ENCODE measurements at places on chromosomes 5 and 9. TPM values are rescaled to one million over a fixed set of nuclear protein-coding genes. Genes with fewer than 3 reads are reported as not detected.

DNA sequence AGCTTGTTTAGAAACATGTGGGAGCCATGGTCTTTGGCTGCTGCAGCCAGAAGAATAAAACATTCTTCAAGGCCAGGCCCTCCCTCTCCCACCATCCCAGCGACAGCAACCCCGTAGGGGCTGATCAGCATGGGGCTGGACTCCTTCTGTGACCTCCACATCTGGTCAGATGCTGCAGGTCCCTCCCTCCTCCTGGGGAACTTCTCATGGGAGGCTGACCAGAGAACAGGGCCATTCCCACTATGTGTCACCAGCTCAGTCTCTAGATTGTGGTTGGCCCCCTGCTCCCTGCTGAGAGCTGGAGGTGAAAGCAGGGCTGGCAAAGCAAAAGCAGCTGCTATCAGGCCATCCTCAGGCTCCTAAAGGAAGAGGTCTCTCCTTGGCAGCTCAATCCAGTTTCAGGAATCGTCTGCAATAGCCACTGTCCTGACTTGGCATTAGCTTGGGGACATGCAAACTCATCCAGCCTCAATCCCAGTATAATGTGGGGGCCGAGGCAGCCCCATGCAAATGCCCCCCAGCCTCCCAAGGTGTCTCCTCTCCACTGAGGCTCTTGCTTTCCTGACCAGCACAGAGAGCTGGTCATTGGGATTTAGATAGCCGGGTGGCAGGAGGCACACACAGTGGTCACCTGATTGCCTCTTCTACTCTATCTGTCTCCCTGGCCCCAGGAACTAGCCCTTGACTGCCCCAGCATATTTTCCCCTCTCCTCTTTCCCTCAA is 81.5 kb downstream of the NRG2 start:
- DNase-seq: no peak

GRCh38 chr5:61262080-61262479 is 70.0 kb upstream of the ZSWIM6 start:
- DNase-seq: no peak

- peak; percentile 37 for DNase-seq
Measured at GRCh38 chr9:89765211-89765946, 160.6 kb downstream of the GADD45G start.

DNA sequence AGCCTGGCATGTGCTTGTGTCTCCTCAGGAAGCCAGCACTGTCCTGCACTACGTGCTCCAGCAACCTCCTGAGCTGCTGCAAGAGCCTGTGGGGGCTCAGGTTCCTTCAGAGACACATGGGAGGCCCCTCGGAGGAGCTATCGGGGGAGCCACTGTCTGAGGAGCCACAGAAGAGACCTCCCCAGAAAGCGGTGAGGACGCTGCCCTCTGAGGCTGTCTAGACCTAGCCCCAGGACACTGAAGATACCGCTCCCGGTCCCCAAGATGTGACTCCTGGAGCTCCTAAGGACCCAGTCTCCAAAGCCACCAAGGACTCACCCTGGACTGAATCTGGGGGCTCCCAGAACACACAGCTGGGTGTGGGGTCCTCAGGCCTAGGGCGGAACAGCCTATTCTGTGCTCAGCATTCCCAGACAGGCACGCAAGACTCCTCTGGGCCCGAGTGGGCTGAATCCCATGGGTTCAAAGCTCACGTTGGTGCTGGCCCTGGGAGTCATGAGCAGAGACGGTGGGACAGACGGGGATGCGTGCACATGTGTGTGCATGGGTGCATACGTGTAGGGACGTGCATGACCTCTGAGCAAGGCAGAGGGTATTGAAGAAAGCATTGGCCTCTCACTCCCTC is 50.0 kb downstream of the HRH2 start:
- no peak for DNase-seq

GRCh38 chr5:64775291-64775690 is 6.6 kb downstream of the CWC27 start:
- DNase-seq: no peak

GRCh38 chr9:96067004-96067403 is 191.5 kb downstream of the ERCC6L2 start:
- DNase-seq: no peak

GRCh38 chr5:96384353-96384752 is 48.7 kb downstream of the PCSK1 start:
- no peak for DNase-seq

GRCh38 chr5:142013734-142014521 is 1.1 kb upstream of the GNPDA1 start:
- DNase-seq: peak; percentile 87

DNA sequence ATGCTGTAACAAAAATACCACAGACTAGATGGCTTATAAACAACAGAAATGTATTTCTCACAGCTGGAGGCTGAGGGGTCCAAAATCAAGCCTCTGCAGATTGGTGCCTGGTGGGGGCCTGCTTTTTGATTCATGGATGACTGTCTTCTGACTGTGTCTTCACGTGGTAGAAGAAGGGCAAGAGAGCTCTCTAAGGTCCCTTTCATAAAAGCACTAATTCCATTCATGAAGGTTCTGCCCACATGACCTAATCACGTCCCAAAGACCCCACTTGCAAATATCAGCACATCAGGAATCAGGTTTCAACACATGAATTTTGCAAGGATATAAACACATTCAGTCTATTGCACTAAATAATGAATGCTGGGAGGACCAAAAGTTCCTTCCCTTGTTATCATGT is 278.4 kb downstream of the MARCHF11 start:
- no peak for DNase-seq

DNA sequence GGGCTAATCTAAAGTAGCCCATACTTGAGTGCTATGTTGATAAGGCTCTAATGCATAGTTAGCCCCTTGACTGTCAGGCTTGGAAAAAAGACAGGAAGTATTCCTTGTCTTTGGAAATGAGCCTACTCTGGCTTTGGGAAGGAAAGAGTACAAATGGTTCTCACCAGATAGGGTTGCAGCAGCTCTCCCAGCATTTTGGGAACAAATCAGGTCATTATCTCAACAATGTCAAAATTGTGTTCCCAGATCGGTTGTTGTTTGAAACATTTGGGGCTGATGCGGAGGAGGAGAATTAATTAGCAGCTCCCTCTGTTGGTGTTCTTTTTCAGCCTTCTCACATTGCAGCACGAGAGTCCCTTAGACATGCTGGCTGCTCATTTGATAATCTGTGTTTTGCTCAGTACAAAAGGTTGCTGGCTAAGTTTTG is 294.7 kb upstream of the DMRT1 start:
- no peak for DNase-seq

GRCh38 chr9:107650321-107650720 is 160.8 kb upstream of the KLF4 start:
- no peak for DNase-seq

The SOX30 gene
- total RNA-seq: not detected

The AK3 gene
- total RNA-seq: 99.7 TPM

The PIP5K1B gene
- 3.3 TPM for total RNA-seq

The SLC4A9 gene
- total RNA-seq: not detected

Measured in lower leg skin (tissue), 4 donors.